ENCODE measurements at places on chromosomes 12 and 14. TPM values are rescaled to one million over a fixed set of nuclear protein-coding genes. Genes with fewer than 3 reads are reported as not detected.

Gene NINJ2
- total RNA-seq, result not detected

Gene SLCO1B1
- total RNA-seq, result not detected

Gene AMN
- total RNA-seq, result 0.30 TPM

Gene HOXC5
- total RNA-seq, result 0.59 TPM

Data from smooth muscle cell of the umbilical artery (primary cell).